ENCODE measurements at places on chromosomes 3 and 15.

DNA sequence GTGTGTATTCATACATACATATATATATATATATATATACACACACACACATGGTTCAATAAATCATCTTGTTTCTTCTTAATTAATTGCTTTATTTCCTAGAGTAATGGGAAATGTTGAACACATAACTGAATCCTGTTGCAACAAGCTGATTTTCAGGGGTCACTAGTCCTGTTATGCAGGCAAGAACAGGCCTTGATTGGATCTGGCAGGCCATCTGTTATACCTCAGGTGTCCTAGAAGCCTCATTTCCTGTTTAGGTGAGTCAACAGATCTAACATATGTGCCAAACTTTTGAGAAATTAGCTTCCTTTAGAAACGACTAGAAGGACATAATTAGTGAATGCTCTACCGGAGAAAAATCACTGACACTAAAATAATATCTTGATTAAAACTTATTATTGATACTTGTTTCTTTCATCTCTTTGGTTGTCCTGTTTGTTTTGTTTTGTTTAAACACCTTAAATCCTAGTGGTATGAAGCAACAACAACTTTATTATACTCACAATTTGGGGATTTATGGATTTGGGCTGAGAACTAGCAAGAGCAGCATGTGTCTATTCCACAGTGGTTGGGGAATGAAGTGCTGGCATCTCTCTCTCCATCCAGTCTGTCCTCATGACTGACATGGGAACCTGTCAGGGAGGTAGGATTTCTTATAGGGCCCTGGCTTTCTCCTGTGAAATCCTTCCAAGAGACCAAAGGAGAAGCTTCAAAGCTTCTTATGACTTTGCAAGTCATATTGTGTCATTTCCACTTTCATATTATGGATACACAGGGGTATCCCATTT lies 552.6 kb downstream of the NSUN3 start:
- no peak for DNase-seq

- DNase-seq: no peak
Observed at GRCh38 chr15:92690395-92690794, 34.8 kb upstream of the FAM174B start.

- no peak for DNase-seq
Observed at GRCh38 chr3:188315553-188315952, 161.6 kb downstream of the LPP start.

- DNase-seq: no peak
Observed at GRCh38 chr15:29048011-29048410, 162.2 kb downstream of the APBA2 start.

- DNase-seq: peak; percentile 38
Observed at GRCh38 chr3:113626503-113627371, 69.7 kb downstream of the USF3 start.

GRCh38 chr3:143165211-143165610 lies 45.6 kb downstream of the CHST2 start:
- DNase-seq: no peak

DNA sequence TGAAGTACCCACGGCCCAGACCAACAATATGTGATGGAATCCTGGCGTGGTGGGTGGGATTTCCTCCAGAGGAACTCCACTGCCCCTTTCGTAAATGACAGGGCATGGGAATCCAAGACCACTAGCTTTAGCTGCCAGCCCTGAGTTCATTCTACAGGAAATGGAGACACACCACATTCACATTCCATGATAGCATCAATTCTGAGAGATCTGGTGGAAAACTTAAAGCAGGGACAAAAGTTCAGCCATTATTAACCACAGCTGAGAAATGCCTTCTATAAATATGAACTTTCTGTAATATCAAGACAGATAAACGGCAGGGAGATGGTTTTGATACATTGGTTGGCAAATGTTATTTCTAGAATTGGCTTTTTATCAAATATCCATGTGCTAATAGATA lies 98.2 kb downstream of the FBN1 start:
- no peak for DNase-seq

DNA sequence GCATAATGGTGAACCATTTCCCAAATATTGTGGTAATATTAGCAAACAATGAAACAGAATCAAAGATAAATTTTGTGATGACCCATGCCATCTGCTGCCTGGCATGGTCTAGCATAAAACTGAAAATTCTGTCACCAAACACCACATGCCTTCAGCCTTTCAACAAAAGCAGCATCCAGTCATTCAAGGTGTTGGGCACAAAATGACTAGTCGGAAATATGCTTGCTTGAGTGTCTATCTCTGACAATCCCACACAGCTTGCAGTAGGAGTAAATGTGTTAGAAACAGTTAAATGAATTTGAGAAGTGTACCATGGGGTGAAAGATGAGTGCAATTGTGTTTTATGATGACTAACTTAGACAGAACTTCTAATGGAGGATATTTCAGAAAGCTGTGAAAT lies 61.7 kb upstream of the CDIN1 start:
- no peak for DNase-seq

DNA sequence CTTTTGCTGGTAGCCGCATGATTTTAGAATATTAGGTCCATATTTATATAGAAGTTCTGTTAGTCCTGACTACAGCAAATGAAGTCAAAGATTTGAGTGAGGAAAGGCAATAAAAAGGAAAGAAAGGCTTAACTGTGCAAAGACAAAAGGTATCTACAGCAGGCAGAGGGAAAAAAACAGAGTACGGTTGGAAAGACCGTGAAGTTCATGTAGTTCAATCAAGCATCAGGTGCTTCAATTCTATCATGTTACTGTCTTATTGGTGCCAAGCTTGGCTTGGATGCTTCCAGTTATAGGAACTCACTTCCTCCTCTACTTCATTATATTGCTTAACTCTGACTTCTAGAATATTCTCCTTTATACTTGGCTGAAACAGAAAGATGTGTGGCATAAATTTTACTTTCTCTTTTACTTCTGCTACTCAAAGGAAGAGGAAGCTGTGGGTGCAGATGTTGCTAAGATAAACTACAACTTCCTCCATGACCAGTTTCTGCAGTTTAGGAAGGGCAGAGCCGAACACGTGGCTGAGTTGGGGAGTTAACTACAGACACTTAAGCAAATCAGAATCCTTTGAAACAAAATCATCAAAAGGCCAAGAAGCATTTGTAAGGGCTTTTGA lies 72.6 kb upstream of the ZBED2 start:
- no peak for DNase-seq

GRCh38 chr3:104447681-104448080 lies 919.0 kb upstream of the ALCAM start:
- DNase-seq: no peak

- DNase-seq: no peak
Observed at GRCh38 chr15:98241032-98241554, 280.6 kb downstream of the ARRDC4 start.

DNA sequence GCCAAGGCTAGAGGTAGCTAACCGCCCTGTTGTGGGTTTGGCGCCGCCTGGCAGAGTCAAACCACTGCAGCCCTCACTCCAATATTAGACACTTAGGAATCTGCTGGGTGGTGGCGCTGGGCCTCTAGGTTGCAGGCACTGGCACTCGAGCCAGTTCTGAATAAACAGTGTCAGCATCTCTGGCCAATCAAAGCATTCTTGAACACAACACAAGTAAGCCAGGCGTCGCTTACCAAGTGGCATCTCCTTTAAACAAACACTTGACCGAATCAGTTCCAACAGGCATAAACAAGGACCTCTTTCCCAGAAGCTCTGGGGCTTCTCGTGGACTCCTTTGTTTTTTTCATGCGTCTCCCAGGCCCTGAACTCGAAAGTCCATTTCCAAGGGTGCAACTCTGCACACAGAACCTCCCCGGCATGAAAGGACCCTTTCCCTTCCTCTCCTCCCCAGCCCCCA lies 82.3 kb downstream of the LRIG1 start:
- no peak for DNase-seq

DNA sequence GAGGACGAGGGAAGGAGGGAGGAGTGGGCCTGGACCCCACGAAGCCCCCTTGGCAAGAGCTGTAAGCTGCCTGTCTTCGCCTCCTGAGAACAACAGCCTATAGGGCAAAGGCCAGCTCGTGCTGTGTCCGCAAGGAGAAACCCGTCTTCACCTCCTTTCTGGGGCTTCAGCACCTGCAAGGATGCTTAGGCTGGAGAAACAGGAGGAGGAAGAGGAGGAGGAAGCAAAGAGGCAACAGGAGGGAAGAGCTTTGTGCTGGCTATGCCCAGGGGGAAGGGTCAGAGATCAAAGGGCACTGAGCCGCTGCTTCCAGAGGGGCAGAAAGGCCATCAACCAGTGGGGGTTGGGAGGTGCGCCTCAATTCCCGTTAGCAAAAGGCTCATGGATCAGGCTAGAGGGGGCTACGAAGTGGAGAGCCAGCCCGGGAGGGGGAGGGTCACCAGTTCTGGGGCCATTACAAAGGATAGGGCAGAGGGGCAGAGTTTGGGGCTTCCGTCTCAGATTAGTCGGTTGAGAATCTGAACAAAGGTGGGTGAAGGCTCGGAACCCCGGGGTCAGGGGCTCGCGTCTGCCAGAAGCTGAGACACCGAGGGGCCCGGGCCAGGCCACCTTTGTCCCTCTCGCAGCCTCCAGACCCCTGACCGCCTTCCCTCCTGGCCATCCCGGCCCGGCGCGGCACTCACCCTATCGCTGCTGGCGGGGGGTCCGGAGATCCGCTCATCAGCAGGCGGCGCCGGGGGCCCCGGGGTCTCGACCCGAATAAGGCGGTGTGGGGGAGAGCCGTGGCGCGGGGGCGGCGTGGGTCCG lies 792 bp downstream of the SHF start:
- DNase-seq: no peak

DNA sequence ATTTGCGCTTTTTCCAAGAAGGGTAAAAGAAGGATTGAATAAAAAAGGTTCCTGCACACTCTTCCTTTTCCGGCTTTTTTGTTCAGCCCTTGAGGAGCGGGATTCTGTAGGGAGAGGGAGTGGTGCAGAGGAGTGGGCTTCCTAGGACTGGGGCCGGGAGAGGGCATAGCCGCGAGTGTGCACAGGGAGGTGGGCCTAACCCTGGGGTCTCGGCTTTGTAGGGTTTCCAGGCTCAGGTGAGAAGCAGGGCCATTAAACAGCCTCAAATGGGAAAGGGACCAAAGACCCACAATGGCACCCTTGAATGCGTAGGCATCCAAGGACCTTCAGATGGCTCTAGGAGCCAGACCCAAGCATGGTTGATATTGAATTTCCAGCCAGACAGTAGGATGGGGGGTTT lies 35.4 kb upstream of the RAB6B start:
- DNase-seq: no peak

DNA sequence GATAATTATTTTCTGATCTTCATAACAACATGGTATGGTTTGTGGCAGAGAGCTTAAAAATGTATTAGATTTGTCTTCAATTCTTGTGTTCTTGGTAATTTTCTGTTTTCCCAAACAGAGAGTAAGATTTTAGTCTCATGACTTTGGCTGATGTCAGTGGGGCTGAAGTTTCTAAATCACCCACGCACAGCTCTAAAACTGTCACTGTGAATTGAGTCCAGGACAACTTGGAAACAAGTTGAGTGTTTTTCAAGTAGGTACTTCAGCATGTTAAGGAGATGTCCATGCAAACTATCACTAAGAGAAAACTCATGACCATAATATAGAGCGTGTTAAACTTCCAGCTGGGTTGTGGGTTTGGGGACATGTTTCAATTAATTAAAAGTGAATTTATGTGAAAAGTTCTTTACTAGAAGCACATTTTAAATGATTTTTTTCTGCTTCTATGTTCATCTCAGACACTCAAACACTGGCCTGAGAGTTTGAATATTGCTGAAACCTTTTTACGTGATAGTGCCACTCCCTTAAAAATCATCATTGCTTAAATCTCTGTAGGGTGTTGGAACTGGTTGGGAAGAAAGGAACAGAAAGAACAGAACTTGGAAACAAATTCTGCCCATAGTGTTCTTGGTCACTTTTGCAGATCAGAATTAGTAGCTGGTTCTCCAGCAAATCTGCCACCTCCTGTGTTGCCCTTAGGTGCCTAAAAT lies 89.8 kb downstream of the KLHL25 start:
- DNase-seq: no peak

GRCh38 chr15:93506646-93507045 lies 417.6 kb upstream of the RGMA start:
- no peak for DNase-seq

GRCh38 chr3:41207355-41207754 lies 8.1 kb downstream of the CTNNB1 start:
- DNase-seq: no peak

- DNase-seq: no peak
Observed at GRCh38 chr3:130741946-130742610, 4.6 kb downstream of the PIK3R4 start.

DNA sequence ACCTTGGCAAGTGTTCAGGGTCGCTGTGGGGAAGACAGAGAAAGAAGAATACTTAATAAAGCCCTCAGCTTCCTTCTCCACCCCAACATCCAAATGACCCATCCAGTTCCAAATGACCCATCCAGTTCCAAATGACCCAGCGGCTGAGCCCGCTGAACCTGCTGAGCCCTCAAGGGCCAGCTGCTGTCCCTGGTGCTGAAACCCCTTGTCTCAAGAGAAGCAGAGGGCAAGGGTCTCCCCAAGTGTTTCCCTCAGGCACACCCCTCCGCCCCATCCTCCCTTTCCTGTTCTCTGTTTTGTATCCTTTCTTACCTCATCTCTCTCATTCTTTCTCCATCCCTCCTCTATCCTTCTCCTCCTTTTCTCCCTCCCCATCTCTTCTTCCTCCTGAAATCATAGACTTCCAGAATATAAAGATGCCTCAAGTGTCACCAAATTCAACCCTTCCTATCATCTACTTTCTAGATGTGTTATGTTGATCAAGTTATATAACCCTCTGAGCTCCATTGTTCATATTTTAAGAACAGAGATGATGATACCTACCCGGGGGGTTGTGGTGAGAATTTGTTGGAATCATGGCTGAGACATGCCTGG lies 29.0 kb downstream of the CCDC33 start:
- DNase-seq: peak; percentile 67
